ENCODE measurements at places on chromosomes 16 and 17.

DNA sequence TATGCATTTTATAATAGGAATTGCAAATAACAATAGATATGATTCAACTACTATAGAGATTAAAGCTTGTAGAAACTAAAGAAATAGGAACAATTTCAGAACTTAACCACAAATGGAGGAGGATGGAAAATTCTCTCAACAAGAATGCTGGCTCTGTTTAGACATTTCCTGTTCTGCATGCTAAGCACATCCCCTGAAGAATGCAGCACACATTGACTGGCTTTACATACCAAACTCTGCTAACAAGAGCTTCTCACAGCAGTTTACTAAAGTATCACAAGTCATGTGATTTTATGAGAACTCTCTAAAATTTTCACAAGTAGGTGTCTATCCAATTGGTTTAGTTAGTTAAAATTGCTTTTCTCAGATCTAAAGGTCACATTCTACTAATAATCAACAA lies 85.2 kb downstream of the SPAG9 start:
- no peak for DNase-seq

DNA sequence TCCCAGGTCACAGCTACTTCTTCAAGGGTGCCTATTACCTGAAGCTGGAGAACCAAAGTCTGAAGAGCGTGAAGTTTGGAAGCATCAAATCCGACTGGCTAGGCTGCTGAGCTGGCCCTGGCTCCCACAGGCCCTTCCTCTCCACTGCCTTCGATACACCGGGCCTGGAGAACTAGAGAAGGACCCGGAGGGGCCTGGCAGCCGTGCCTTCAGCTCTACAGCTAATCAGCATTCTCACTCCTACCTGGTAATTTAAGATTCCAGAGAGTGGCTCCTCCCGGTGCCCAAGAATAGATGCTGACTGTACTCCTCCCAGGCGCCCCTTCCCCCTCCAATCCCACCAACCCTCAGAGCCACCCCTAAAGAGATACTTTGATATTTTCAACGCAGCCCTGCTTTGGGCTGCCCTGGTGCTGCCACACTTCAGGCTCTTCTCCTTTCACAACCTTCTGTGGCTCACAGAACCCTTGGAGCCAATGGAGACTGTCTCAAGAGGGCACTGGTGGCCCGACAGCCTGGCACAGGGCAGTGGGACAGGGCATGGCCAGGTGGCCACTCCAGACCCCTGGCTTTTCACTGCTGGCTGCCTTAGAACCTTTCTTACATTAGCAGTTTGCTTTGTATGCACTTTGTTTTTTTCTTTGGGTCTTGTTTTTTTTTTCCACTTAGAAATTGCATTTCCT lies 3.4 kb upstream of the LPCAT2 start:
- DNase-seq: no peak

GRCh38 chr17:81027591-81028505 lies 7.1 kb upstream of the BAIAP2 start:
- peak; percentile 1 for DNase-seq

GRCh38 chr17:45111850-45112249 lies 20.5 kb downstream of the PLCD3 start:
- no peak for DNase-seq

GRCh38 chr17:4453812-4454591 lies 20.3 kb downstream of the SPNS3 start:
- DNase-seq: no peak

DNA sequence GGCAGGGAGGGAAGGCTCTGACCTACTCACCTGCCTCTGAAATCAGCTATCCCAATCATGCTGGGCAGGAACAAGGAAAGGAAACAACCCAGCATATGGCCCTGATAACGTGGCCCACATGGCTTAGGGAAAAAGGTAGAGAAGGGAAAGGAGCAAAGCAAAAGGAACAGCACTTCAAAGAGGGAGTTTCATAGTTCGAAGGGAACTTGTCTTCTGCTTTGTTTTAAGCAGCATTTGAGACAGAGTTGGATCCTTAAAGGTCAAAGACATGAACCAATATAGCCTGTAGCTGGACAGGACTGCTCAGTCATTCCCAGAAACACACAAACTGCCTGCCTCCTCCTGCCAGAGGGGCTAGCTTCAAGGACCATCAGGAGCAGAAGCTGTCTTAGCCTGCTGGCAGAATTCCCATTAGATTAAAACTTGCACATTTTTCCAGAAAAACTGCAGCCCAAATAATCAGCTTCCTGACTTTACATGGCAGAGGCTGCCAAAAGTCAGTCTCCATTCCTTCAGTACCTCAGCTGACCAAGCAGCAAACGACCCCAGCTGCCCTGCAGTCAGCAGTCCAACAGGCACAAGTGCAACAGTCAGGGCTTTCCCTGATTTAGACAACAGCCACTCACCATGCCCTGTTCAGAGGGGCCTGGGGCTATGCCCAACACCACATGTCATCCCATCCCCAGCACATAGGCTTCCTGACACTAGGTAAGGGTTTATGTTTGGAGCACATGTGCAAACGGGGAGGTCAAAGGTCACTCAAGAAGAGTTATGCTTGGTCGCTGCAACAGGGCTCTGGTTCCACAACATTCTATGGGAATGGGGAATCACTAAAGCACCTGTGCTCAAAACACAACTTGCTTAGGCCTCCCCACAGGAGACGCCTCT lies 32.5 kb downstream of the RANBP10 start:
- DNase-seq: no peak

GRCh38 chr16:58847902-58848661 lies 114.0 kb upstream of the GOT2 start:
- DNase-seq: no peak

GRCh38 chr16:72921620-72922019 lies 126.3 kb downstream of the ZFHX3 start:
- DNase-seq: no peak

- no peak for DNase-seq
These were observed 31.3 kb downstream of the SPOP start for GRCh38 chr17:49646391-49647255.

- no peak for DNase-seq
These were observed 1.8 kb upstream of the WDR90 start for GRCh38 chr16:647173-647902.

- peak; percentile 64 for DNase-seq
These were observed 2.8 kb upstream of the SOCS1 start for GRCh38 chr16:11258553-11259492.

- DNase-seq: peak; percentile 67
These were observed 23.1 kb upstream of the C16orf78 start for GRCh38 chr16:49350265-49351095.

- peak; percentile 38 for DNase-seq
These were observed 543 bp downstream of the TXNDC11 start for GRCh38 chr16:11742093-11742535.

DNA sequence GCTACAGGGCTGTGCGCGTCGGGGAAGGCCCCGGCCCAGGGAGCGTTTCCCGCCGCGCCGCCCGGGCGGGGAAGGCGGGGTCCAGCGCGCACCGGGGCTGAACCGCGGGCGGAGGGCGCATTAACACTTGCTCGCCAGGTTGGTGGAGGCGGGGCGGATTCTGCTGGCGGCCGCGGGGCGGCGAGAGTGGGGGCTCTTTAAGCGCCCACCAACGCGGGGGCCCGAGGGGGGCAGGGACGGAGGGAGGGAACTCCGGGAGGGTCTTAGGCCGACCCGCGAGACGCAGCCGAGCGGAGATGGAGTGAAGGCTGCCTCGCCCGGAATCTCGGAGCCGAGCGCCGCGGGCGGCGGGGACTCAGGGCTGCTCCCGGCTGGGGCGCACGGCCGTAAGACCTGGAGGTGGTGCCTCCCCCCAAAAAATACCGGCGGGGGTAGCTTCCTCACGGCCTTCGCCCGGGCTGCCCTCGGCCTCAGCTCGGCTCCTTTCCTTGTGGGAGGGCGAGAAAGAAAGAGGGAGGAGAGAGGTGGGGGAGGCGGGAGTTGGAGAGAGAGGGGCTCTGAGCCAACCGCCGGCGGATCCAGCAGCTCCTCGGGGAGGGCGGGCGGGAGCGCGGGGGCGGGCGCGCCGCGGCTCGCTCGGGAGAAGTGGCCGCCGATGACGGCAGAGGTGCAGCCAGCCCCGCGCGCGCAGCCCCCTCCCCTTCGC lies 415 bp upstream of the FOXF1 start:
- no peak for DNase-seq

DNA sequence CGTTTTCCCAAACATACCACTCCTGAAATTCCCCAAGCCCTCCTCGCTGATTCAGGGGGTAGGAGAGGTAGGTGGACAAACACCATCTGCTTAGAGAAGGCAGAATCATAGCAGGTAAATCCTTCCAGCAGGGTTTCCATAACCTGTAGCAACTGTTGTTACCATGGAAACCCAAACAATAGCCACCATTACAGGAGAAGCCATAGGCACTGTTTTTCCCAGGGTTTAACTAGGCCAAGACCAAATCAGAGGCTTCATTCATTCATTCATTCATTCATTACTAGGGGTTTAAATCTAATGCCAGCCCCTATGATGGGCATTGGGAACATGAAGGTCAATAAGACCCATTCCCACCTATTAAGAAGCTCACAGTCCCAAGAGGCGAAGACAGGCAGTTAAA lies 25.5 kb upstream of the CIITA start:
- DNase-seq: no peak

- no peak for DNase-seq
These were observed 58.0 kb upstream of the GSE1 start for GRCh38 chr16:85554889-85555718.

- no peak for DNase-seq
These were observed 13.5 kb upstream of the CACNG4 start for GRCh38 chr17:66950886-66951604.

DNA sequence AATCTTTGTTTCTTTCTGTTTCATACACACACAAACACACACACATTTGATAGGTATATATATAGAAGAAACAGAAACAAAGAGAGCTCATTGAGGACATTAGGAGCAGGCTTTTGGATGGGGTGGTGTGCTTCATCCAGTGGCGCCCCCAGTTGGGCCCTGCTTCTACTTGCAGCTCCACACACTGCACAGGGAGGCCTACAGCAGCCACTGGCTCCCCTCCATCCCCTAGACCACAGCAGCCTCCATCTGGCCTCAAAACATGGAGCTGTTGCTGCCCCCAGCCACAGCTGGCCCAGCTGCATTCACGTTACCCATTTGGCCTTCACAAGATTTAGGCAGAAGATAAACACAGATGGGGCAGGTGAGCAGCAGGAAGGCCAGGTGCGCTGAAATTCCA lies 33.1 kb upstream of the NF1 start:
- no peak for DNase-seq

GRCh38 chr16:78045865-78046581 lies 23.7 kb downstream of the CLEC3A start:
- DNase-seq: peak; percentile 25

DNA sequence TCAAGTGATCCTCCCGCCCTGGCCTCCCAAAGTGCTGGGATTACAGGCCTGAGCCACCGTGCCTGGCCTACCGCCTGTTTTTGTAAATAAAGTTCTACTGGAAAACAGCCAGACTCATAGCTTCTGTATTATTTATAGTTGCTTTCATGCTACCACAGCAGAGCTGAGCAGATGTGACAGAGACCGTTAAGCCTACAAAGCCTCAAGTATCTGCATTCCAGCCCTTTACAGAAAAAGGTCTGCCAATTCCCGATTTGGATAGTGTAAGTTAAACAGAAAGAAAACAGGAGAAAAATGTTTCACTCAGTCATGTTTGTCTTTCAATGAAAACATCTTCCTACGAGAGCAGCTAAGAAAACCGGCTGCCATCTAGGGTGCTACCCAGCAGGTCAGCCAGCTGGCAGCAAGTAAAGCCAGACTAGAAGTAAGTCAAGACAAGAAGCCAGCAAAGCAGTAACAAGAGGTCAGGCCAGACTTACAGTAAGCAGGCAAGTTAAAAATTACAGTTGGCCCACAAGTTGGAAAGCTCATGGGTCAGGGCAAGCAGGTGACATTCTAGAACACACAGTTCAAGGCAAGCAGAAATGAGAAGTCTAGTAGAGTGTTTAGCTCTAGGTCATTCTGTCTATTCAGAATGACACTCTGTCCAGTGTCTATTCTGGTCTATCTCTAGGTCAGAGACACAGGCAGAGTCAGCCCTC lies 17.7 kb downstream of the NCBP3 start:
- no peak for DNase-seq

DNA sequence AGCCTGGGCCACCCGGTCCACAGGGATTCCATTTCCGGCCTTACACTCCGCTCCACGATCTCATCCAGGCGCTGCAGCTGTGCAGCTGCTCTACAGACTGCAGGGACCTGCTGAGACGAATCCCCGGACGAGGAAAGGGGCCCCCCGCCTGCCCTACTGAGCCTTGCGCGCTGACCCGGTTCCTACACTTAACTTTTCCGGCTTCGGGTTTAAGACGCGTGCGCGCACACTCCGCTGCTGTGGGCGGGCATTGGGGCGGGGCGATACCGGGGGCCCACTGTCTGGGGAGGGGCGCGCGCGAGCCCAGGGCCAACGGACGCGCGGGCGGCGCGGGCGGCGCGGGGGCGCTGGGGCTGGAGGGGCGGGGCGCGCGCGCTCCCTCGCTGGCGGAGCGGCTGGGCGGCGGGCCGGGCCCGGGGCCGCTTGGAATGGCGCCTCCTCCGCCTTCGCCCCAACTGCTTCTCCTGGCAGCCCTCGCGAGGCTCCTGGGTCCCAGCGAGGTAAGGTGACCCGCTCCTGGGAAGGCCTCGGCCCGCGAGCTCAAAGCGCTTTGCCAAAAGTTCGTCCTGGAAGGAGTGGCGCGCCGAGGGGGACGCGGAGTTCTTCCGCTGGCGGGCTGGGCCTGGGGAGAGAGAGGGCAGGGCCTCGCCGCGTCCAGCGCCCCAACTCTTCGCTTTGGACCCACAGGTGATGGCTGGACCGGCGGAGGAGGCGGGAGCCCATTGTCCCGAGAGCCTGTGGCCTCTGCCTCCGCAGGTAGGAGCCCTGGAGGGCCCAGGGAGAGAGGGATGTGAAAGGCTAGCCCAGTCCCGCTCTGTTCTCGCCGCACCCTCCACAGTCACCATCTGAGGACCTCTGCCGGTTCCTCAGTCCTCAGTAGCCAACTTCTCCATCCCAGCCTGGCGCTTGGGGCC lies at the start of gene TP53I13:
TP53I13 (plus strand) TSS at position 371 of the 914 bp plus-strand sequence; CDS start at position 429, 58 bp downstream.
- DNase-seq: peak; percentile 84

DNA sequence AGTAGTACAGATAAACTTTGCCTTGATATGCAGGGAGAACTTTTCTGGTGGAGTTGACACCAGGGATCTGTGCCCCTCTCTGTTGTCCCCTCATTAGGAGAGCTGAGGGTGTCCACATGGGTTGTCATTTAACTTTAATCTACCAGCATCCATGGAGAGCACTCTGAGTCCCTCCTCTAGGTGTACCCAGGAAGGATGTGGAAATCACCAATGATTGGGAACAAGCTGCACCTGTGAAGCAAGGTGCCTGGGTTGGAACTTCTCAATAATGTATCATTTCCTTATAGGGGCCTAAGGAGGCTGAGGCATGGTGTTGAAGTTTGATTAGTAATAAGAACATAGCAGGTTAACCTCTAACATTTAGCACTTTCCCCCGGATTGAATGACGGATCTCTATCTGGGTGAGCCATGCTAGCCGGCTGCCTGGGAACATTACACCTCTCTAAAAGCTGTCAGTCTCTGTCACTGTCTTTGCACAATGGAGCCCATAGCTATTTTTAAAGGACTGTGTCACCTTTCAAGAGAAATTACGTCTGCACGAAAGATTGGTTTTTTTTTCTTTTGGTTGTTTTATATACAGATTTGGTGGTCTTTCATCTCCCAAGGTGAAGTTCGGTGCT lies 239.3 kb downstream of the MAF start:
- DNase-seq: no peak

GRCh38 chr16:67345401-67345800 lies 18.8 kb downstream of the LRRC36 start:
- no peak for DNase-seq

- DNase-seq: no peak
These were observed 4.6 kb upstream of the GHDC start for GRCh38 chr17:42198897-42199296.

Measured in GM12891 (cell line).